ENCODE measurements at places on chromosomes 7 and 10. TPM values are rescaled to one million over a fixed set of nuclear protein-coding genes. Genes with fewer than 3 reads are reported as not detected.

Gene FAM25A
- not detected for total RNA-seq

Gene GRID1
- total RNA-seq: 0.15 TPM

- H3K4me1 ChIP-seq: no peaks in the 10 kb centered on the region
- H3K27me3 ChIP-seq: no peaks in the 10 kb centered on the region
- no peak for DNase-seq
- H3K4me3 ChIP-seq: no peak overlapping the region
These were observed 336.4 kb upstream of the HGF start for GRCh38 chr7:82106201-82106600.

- no peak overlapping the region for H3K4me3 ChIP-seq
- H3K27me3 ChIP-seq: no peaks in the 10 kb centered on the region
- H3K27ac ChIP-seq: no peak overlapping the region
- DNase-seq: no peak
These were observed 60.1 kb downstream of the ZRANB1 start for GRCh38 chr10:125002047-125002422.

DNA sequence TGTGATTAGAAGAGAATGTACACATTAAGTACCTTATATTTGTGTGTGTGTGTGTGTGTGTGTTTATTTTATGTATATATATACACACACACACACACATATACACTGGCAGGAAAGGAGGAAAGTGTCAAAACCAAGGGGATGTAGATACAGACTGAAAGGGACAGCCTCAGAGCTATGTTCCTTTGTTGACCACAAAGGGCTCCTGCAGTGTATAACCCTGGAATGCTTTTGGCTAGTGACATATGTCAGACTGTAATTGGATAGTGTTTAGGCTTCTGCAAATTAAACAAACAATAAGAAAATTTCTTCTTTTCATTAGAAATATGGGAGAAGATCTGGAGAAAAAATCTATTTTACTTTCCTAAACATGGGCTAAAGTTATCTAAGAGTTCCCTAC, 15.9 kb downstream of the GBF1 start:
- H3K4me1 ChIP-seq: no peaks in the 10 kb centered on the region
- no peaks in the 10 kb centered on the region for H3K36me3 ChIP-seq
- no peaks in the 10 kb centered on the region for H3K27me3 ChIP-seq
- H3K4me3 ChIP-seq: no peak overlapping the region
- no peak for DNase-seq

DNA sequence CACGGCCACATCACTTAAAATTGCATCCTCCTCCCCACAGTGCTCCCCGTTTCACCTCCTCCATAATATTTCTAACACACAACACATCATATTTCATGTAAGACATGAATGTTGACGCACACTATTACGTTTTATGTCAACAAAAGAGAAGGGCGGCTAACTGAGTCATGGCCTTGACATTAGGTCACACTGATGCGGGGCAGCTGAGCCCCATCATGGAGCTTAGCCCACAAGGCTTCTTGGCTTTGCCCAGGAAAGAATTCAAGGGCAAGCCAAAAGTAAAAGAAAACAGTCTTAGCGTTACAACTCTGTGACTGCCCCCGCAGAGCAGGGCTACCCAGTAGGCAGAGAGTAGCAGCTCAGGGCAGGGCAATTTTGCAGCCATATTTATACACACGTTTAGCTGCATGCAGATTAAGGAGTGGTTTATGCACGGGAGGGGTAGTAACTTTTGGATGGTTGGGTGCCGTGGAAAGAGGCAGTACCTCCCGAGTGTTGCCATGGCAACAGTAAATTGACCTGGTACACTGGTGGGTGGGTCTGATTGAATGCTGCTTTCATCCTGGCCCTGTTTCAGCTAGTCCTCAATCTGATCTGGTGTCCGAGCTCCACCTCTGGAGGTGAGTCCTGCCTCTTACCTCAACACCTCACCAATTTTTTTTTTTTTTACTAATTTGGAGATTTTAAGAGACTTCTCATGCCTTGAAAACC, 156.2 kb upstream of the FRMD4A start:
- no peak overlapping the region for H3K27ac ChIP-seq
- no peak overlapping the region for H3K4me3 ChIP-seq
- no peaks in the 10 kb centered on the region for H3K36me3 ChIP-seq

- no peak overlapping the region for H3K27ac ChIP-seq
- no peaks in the 10 kb centered on the region for H3K36me3 ChIP-seq
- H3K27me3 ChIP-seq: no peaks in the 10 kb centered on the region
These were observed 374.4 kb upstream of the MKI67 start for GRCh38 chr10:128500642-128501041.

GRCh38 chr7:4265676-4266075, 416.4 kb upstream of the FOXK1 start:
- H3K27me3 ChIP-seq: no peaks in the 10 kb centered on the region
- no peaks in the 10 kb centered on the region for H3K36me3 ChIP-seq
- H3K27ac ChIP-seq: no peak overlapping the region

Gene STEAP4
- total RNA-seq: not detected

DNA sequence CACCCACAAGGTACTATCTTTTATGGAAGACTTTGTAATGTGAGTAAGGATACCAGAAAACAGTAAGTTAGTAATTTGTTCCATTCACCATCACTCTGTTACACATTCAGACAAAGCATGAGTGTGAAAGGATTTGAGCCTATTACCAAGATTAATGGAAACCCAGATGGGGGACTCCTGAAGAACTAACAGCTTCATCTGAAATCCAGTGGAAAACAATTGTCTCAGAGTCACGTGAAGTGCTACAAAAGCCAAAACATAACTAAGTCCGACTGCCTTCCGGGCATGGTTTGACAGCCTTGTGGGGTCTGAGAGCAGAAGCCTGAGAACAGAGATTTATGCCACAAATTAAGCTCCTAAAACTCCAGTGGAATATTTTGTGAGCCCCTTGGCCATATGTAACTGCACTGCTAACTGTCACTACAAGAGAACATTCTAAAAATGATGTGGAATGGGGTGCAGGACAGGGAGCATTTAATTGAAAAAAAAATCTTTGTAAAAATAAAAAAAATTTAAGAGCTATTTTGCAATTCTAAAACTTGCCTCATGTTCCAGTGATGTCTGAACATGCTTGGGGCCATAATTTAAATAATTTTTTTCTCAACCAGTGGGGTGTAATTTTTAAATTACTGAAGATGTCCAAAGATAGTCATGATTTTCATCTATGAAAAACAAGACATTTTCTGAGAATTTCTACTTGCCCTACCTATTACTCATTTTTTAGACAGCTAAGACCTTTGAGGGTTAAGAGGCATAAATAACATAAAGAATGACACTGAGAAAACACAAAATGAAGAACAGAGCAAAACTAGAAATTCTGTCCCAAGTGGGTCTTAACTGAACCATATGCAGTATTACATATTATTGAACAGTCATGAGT, 555.0 kb downstream of the INHBA start:
- H3K27me3 ChIP-seq: no peaks in the 10 kb centered on the region
- H3K4me1 ChIP-seq: no peaks in the 10 kb centered on the region
- no peak overlapping the region for H3K4me3 ChIP-seq
- no peak for DNase-seq

Gene TSPAN15
- total RNA-seq: 11.6 TPM

Gene OPN4
- not detected for total RNA-seq

- H3K27ac ChIP-seq: no peak overlapping the region
- DNase-seq: no peak
- H3K27me3 ChIP-seq: no peaks in the 10 kb centered on the region
- H3K4me1 ChIP-seq: no peaks in the 10 kb centered on the region
- no peak overlapping the region for H3K4me3 ChIP-seq
These were observed 106.6 kb upstream of the FAM204A start for GRCh38 chr10:118448744-118449143.

Gene FASTK
- total RNA-seq: 39.4 TPM

GRCh38 chr7:80591654-80592053, 46.8 kb upstream of the CD36 start:
- no peaks in the 10 kb centered on the region for H3K4me1 ChIP-seq
- no peaks in the 10 kb centered on the region for H3K36me3 ChIP-seq
- H3K4me3 ChIP-seq: no peak overlapping the region
- H3K27me3 ChIP-seq: no peaks in the 10 kb centered on the region
- no peak for DNase-seq

- peaks cover 9% of the 10 kb centered on the region for H3K4me1 ChIP-seq
- H3K4me3 ChIP-seq: no peak overlapping the region
- H3K27ac ChIP-seq: no peak overlapping the region
- DNase-seq: no peak
- no peaks in the 10 kb centered on the region for H3K36me3 ChIP-seq
These were observed 8.3 kb upstream of the CAPZA2 start for GRCh38 chr7:116854132-116854531.

Gene NUP205
- total RNA-seq: 199 TPM

- no peaks in the 10 kb centered on the region for H3K4me1 ChIP-seq
- H3K27me3 ChIP-seq: no peaks in the 10 kb centered on the region
- no peak for DNase-seq
- peaks cover 44% of the 10 kb centered on the region for H3K36me3 ChIP-seq
- H3K27ac ChIP-seq: no peak overlapping the region
- H3K4me3 ChIP-seq: no peak overlapping the region
These were observed 58.6 kb downstream of the SND1 start for GRCh38 chr7:127710635-127711034.

DNA sequence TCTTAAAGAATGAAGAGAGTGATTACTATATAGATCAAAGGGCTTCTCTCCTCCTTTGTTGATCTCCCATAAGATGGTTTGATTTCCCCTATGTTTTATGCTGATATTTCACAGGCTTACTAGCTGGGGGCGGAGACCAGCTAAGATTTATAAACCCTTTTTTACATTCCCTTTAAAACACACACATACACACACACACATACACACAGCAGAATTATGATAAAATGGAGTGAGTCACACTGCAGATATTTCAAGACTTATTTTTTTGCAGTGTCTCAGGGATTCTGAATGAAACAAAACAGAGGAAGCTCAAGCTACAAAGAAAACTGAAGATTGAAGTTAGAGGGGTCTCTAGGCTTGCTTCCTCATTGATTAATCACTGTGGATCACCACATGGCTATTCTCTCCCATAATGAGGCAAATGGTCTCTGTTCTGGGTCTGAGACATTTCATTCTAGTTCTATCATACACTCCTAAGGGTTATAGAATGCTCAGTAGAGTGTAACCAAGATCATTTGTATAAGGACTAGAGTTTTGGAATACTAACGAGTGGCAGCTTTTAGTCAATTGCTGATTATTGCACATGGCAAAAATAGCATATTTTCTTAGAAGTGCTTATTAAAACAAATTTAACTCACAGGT, 18.6 kb downstream of the INA start:
- no peak overlapping the region for H3K4me3 ChIP-seq
- H3K36me3 ChIP-seq: no peaks in the 10 kb centered on the region
- DNase-seq: no peak
- no peaks in the 10 kb centered on the region for H3K4me1 ChIP-seq
- H3K27me3 ChIP-seq: no peaks in the 10 kb centered on the region

Gene DLD
- total RNA-seq: 63.7 TPM

DNA sequence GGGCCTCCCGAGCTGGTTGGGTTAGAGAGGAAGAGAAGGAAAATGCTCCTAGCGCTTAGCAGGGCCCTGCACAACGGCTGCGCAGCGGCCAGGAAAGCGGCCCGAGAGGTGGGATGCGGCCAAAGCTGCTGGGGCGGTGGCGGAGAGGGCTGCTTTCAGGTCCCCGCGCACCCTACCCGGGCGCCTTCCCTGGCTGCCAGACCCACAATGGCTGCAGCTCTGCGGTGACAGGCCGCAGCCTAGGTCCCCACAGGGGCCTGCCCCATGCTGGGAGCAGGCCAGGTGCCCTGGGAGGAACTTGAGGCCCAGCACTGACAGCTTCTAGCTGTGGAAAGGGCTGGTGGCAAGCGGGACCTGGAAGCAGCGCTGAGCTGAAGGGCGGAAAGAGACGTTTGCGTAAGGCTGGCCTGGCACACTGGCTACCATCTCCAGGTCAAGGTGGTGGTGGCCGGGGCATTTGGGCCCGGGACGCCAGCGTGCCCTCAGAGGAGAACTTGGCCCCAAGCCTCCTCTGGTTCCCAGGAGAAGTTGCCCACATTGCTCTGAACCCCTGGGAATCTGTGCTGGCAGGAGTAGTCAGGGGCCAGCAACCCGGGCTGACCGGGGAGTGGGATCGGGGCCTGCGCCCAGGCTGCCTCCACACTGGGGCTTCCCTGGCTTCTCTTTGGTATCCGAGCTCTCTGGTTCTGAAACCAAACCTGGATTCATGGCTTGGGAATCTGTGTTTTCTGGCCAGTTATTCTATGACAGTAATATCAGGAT, 72.9 kb upstream of the ZNF804B start:
- no peak overlapping the region for H3K4me3 ChIP-seq
- no peaks in the 10 kb centered on the region for H3K4me1 ChIP-seq
- H3K27ac ChIP-seq: no peak overlapping the region
- H3K36me3 ChIP-seq: no peaks in the 10 kb centered on the region

Gene PCLO
- total RNA-seq: 3.2 TPM

DNA sequence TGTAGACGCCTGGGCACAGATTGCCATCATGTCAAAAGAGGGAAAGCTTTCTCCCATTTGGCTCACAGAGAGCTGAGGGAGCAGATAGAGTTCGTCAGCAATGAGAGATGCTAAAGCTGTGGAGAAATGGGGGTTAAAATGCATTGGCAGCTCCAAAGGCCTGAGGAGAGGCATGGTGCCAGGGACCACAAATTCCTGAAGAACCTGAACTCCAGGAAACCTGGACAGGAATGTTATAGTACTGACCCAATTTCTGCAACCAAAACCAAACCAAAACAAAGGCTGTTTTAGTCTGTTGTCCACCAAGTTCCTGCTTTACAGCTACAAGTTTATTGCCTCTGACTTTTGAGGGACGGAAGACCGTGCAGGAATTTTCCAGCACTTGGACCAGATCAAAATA, 575.7 kb downstream of the REEP3 start:
- H3K36me3 ChIP-seq: no peaks in the 10 kb centered on the region
- no peaks in the 10 kb centered on the region for H3K27me3 ChIP-seq
- DNase-seq: no peak
- H3K4me1 ChIP-seq: no peaks in the 10 kb centered on the region
- no peak overlapping the region for H3K27ac ChIP-seq

- DNase-seq: no peak
- H3K4me3 ChIP-seq: no peak overlapping the region
- H3K27ac ChIP-seq: no peak overlapping the region
- H3K4me1 ChIP-seq: no peaks in the 10 kb centered on the region
- no peaks in the 10 kb centered on the region for H3K27me3 ChIP-seq
These were observed 101.3 kb downstream of the COL13A1 start for GRCh38 chr10:69902835-69903535.

DNA sequence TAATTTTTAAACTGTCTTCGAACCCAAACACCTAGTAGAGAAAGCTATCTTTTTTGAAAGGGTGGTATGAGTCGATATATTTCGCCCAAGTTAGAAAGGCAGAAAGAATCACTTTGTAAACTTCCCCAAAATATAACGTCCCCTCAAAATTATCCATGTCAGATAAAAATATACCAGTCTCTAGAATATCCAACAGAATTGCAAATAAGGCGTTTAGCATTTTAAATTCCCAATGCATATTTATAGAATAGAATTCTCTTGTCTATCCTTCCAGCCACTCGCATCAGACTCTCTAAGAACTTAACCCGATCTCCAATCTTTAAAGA, 2.1 kb downstream of the CTBP2 start:
- peak overlapping the region; percentile 82 for H3K27ac ChIP-seq
- H3K4me3 ChIP-seq: peak overlapping the region; percentile 95
- peaks cover 19% of the 10 kb centered on the region for H3K4me1 ChIP-seq

GRCh38 chr7:36677769-36678437, 46.4 kb downstream of the AOAH start:
- DNase-seq: no peak
- no peaks in the 10 kb centered on the region for H3K27me3 ChIP-seq
- H3K36me3 ChIP-seq: no peaks in the 10 kb centered on the region
- no peaks in the 10 kb centered on the region for H3K4me1 ChIP-seq

GRCh38 chr10:3407208-3407607, 234.6 kb upstream of the PITRM1 start:
- no peak for DNase-seq
- no peaks in the 10 kb centered on the region for H3K36me3 ChIP-seq
- no peak overlapping the region for H3K27ac ChIP-seq
- H3K27me3 ChIP-seq: no peaks in the 10 kb centered on the region

Gene SLC29A3
- 15.2 TPM for total RNA-seq

GRCh38 chr10:31977440-31978155, 49.0 kb upstream of the ARHGAP12 start:
- H3K4me1 ChIP-seq: no peaks in the 10 kb centered on the region
- H3K36me3 ChIP-seq: no peaks in the 10 kb centered on the region
